ENCODE measurements at places on chromosomes 7 and 10. TPM values are rescaled to one million over a fixed set of nuclear protein-coding genes. Genes with fewer than 3 reads are reported as not detected.

GRCh38 chr7:153193144-153193595, 433.6 kb downstream of the ACTR3B start:
- peak; percentile 22 for DNase-seq

DNA sequence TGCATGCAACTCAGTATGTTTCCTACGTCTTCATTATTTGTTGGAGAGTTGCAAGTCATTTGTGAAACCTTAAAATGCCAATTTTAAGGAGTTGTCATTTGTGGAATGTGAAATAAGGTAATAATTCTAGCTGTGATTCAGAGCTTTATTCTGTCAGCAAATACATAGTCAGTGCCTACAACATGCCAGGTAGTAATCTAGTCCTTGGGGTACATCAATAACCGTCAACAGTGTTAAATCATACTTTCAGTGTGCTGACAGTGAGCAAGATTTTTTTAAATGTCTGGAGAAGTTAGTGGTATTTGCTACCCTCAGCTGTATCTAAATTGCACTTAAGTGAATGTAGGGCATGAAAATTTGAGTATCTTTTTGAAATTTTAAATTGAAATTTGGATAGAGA, 36.7 kb downstream of the MPLKIP start:
- DNase-seq = no peak

DNA sequence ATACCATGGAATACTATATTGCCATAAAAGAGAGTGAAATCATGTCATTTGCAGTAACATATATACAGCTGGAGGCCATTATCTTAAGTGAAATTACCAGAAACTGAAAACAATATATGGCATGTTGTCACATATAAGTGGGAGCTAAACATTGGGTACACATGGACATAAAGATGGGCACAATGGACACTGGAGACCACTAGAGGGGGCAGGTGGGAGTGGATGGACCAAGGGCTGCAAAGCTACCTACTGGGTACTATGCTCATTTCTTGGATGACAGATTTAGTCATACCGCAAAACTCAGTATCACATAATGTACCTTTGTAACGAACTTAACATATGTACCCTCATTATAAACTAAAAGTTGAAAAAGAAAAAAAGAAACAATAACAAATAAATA, 1167.6 kb downstream of the NXPH1 start:
- no peak for DNase-seq

DNA sequence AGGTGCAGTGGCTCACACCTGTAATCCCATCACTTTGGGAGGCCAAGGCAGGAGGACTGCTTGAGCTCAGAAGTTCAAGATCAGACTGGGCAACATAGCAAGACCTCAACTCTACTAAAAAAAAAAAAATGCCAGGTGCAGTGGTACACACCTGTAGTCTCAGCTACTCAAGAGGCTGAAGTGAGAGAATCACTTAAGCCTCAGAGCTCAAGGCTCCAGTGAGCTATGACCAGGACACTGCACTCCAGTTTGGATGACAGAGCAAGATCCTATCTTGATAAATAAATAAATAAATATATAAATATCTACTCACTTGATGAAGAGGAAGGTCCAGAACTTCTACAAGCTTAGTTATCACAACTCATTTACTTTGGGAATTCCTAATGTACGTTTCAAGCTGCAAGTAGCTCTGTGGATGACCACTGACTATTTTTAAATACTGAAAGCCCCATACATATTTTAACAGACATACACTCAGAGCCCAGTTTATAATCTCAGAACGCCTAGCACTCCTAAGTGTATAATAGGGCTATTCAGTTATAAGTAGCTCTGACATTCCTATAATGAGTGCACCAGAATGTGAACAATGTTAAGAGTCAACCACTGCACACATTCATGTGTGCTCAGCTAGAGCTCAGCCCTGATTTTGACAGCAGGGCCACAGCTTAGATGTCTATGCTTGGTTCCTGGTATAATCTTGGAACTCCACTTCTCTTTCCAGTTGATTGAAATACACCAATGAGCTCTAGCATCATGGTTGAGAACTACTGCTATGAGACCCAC, 119.1 kb downstream of the CUBN start:
- no peak for DNase-seq

GRCh38 chr10:89303161-89303560, 1.3 kb downstream of the IFIT2 start:
- DNase-seq = no peak

- DNase-seq = no peak
These were observed 153.0 kb downstream of the PLCE1 start for GRCh38 chr10:94146746-94147145.

DNA sequence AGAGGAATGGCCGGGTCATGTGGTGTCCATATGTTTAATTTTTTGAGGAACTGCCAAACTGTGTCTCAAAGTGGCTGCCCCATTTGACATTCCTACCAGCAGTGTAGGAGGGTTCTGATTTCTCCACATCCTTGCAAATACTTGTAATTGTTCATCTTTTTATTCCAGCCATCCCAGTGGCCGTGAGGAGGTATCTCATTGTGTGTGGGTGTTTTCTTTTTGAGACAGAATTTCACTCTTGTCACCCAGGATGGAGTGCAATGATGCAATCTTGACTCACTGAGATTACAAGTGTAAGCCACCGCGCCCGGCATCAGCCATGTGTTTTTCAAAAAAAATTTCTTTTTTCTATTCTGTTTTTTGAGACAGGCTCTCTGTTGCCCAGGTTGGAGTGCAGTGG, 38.7 kb upstream of the DLG5 start:
- no peak for DNase-seq

DNA sequence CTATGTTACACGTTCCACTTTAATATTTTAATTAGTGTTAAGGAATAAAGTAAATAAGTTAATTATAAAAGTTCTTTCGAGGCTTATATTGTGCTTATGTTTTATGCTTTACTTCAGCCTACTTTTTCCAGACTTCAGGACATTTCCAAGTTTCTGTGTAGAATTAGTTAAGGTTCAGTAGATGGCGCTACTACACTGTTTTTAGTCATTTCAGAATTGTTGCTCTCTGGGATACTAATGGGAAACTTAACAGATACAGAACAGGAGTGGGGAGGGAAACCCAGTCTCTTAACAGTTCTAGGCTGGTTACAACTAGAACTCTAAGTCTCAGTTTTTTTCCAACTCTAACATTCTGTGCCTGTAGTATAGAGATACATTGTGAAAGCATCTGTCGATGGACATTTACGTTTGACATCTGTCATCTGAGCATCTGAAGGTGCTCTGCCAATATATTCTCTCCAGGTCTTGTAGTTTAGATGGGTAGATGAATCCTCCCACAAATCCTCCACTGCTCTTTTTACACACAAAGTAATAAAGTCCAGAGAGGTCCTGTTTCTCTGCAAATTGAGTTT, 56.8 kb upstream of the FAM171A1 start:
- no peak for DNase-seq

GRCh38 chr10:73948947-73949633, 38.2 kb downstream of the PLAU start:
- no peak for DNase-seq

GRCh38 chr7:47449810-47450590, 131.9 kb downstream of the TNS3 start:
- DNase-seq = no peak

DNA sequence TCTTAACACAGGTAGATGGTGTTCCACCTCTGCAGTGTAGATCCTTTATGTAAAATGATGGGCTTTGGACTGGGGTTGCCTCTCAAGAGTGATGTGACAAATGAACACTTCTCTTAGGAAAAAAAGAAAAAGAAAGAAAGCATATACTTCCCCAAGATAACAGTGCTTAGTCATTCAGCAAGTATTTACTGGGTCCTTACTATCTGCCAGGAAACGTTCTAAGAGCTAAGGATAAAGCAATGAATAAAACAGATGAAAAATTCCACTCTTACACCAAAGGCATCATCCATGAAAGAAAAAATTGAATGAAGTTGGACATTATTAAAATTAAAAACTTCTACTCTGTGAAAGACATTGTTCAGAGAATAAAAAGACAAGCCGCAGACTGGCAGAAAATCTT, 177.3 kb downstream of the C7orf25 start:
- DNase-seq = no peak

- peak; percentile 82 for DNase-seq
These were observed 7.8 kb downstream of the HPS6 start for GRCh38 chr10:102072673-102073527.

- DNase-seq = no peak
These were observed 200.3 kb upstream of the LYZL2 start for GRCh38 chr10:30829901-30830300.

DNA sequence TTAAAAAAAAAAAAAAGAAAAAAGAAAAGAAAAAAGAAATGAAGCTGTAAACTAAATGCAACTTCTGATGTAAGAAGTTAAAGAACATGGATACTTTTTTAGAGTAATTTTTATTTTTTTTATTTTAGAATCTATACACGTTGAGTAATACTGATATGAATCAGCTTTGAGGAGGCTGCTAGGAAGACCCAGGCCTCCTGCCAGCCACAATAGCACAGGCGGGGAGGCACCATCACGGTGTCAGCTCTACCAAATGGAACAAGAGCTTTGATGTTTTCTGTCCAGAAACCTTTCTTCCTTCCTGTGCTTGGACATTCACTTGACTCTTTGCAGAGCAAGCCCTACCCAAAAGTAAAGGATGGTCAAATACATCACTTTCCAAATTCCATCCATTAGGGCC, 45.3 kb upstream of the EGR2 start:
- no peak for DNase-seq

DNA sequence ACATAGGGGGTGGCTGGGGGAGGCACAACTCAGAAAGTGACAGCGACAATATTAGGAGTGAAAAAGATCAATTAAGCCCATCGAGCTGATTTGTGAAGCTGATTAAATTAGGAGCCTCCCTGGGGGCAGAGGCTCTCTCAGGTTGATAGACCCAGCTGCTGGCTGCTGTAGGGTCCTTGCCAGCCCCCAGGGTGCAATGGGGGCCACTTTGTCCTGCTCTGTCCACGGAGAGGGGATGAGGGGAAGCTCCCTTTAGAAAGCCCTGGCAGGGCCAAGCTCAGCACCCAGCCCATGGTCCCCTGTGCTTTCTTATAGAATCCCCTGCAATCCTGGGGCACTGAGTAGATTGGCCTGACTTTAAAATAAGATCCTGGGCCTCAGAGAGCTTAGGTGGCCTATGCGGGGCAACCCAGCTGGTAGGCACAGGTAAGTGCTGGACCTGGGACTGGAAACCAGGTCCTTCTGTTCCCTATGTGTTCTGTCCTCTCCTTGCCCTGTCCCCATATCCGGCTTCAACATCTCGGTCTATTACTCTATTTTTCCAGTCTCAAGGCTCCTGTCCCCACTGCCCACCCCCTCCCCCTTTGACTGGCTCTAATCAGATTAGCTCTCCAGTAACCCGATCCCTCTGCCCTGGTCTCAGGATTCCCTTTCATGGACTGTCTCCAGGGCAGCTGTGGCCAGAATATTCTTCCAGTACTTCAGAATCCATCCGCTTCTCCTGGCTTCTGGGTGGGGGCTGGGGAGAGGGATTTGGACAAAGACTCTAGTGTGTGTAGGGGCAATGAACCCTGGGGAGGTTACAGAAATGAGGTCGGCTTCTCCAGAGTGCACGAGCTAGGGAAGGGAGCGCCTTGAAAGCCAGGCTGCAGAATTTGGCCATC, 259.6 kb downstream of the RPS24 start:
- DNase-seq = no peak

DNA sequence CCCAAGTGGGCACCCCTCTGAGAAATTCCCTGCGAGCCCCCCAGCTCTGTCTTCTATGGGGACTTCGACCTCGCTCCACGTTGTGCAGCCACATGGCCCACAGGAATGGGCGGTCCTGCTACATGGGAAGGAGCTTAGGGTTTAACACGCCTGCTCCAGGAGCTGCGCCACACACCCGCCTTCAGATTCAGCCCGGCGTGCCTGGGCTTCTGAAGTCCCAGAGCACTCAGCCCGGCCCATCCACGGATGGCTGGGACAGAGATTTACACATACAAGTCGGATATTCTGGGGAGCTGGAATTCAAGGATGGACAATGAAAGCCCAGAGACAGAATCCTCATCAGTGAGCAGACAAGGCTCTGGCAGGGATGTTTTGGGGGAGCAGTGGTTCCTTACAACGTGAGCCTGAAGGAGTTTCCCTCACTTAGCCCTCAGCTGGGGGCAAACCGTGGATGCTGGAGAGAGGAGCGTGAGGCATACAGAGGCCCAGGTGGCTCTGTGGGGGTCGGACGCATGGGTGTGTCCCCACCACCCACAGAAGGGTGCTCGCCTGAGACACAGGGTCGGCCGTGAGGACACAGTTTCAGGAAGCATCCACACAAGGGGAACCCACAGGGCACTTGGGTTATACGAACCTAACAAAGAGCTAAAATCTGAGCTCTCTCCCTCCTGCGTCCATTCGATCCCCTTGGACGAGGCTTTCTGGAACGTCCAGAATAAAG, 372.9 kb downstream of the DNAJB6 start:
- no peak for DNase-seq

DNA sequence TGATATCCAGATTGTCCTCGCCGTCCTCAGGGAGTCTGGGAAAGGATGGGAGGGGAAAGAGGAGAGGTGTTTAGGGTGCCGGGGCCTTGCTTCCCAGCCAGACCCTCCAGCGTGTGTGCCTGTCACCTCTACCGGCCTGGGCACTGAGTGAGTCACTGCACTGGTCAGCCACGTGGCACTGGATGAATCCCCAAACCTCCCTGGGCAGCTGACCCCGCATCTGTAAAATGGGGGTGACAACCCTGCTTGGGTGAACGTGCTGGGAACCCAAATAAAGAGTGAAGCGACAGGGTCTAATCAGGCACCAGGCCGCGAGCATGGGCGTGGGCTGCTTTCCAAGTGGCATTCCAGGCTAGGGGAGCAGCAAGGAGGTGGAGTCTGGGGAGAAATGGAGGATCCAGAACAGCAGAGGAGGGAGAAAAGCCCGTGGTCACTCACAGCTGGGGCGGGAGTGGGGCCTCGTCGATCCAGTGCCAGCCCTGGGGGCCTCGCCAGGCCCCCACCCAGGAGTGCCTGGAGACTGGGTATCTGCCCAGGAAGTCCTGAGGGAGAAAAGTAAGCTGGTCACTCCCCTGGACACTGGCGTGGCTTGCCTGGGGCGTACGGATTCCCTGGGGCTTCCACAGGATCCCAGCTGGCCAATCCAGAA, 29.7 kb downstream of the KLRG2 start:
- no peak for DNase-seq

- DNase-seq = peak; percentile 44
These were observed 125.2 kb downstream of the TACC2 start for GRCh38 chr10:122113945-122114747.

- DNase-seq = no peak
These were observed 25.8 kb downstream of the ASZ1 start for GRCh38 chr7:117401293-117402002.

- no peak for DNase-seq
These were observed 165.4 kb downstream of the CDC14C start for GRCh38 chr7:49089717-49090116.

Gene CHPF2
- total RNA-seq = 15.0 TPM

Gene CTTNBP2
- total RNA-seq = 7.0 TPM

Gene RADIL
- total RNA-seq = 7.8 TPM

Gene ITIH2
- total RNA-seq = not detected

Gene SP4
- total RNA-seq = 6.1 TPM

Gene HOXA2
- total RNA-seq = 0.13 TPM

Gene TLL2
- total RNA-seq = 1.5 TPM

Gene CACNB2
- total RNA-seq = 34.3 TPM

Gene TMEM176A
- 110 TPM for total RNA-seq

Gene TMEM140
- total RNA-seq = 12.0 TPM

Gene TAS2R3
- 0.47 TPM for total RNA-seq

Gene IFIT1
- total RNA-seq = 20.6 TPM

All from left cardiac atrium (tissue), 4 donors.